NCI-H2081 (cell line): ENCODE measurements at places on chromosomes 16 and 17.

- no peak for DNase-seq
These were observed 302.7 kb upstream of the PMFBP1 start for GRCh38 chr16:72474501-72475123.

- no peak for DNase-seq
These were observed 41.4 kb upstream of the MMP2 start for GRCh38 chr16:55437625-55438024.

GRCh38 chr17:8467527-8467926 is 31.8 kb downstream of the NDEL1 start:
- no peak for DNase-seq

DNA sequence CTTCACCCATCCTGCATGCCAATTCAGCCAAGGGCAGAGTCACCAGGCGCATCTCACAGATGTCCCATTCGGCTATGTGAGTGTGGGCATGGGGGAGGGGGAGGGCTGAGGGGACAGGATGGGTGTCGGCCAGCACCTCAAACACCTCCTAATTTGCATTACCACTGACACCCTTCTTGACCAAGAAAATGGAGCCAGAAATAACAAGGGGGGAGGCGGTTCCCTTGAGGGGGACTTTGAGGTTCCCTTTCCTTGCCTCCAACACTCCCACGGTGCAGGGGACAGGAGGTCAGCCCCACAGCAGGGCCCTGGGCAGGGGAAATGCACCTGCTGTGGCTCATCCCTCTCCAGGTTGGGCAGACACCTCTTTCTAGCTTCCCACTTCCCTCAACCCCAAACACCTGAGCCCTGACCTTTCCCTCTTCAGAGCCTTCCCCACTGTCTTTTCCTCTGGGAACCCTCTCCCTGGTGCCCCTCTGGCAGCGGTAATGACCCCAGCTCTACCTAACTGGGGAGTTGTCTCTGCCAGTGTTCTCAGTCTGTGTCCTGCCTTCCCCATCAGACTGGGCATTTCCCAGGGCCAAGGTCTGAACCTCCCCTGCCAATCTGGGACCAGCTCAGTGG is 18.2 kb upstream of the TBX21 start:
- DNase-seq = no peak

DNA sequence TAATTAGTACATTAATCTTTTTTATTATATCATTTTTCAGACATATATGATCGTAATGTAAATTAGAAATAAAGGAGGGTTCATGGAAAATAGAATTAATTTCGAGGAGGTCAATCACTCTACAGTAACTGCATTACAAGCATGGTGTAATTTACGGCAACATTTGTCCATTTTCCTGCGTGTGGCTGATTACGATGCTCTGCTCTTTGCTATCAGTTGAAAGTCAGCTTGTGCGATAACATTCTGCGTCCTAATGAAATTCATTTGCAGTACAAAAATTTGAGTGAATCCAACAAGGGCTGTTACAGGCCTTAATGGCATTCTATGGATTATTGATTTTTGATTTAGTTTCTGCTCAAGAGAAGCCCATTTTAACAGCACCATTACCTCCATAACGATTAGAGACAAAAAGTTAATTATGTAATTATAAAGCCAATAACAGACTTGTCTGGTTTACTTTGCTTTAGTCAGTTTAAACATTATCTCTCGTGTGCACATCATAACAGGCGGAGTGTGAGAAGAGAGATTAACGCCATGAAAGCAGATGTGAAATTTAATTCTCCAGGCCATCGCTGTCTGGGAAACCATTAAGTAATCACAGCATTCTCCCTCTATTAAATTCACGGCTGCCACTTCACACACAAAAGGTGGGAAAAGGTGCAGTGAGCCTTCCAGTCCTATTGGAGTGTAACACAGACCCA is 256.4 kb upstream of the IRX3 start:
- DNase-seq = no peak

GRCh38 chr17:28570716-28571360 is 486 bp downstream of the PIGS start:
- peak; percentile 12 for DNase-seq

DNA sequence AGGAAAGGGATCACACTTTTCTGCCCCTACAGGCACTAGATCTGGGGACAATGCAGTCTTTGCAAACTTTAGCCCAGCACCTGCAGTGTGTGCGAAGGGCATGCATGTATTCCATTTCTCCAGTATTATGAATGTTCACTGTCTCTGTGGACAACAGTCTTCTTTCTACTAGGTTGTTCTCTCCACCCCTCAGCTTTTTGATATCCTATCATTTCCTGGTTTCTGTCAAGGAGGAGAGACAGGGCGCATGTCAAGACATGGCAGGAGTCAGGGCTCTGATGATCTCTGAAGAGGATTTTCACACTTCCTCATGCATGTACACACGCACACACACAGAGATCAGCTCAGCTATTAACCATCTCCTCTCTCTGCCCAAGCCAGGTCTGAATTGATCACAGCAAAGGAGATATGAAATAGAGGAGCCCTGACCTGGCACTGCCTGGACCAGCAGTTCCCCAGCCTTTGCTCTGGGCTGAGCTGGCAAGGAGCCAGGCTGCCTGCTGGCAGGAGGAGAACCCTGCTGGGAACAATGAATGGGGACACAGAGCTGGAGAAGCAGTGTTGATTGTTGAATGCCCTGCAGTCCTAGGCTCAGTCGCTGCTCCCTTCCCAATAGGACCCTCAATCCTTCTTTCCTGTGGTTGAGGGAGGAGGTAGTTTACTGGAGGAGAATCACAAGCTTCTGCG is 2.6 kb downstream of the GPR179 start:
- DNase-seq = peak; percentile 70

DNA sequence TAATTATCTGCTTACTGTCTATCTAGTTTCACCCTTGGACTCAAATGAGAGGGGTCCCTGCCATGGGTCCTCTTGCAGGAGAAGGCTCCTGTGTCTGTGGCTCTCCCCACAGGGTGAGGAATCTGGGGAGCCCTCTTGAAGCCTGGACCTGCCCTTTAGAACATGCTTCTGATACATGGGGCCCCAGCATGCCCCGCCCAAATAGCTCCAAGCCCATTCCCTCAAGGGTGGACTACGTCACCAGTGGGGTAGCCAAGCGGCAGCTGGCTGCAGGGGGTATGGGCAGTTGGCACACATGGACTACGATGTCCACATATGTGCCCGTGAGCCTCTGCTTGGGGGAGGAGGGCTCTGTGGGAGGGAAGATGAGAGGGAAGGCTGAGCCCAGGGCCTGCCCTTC is 39.3 kb downstream of the ARHGAP27 start:
- no peak for DNase-seq

DNA sequence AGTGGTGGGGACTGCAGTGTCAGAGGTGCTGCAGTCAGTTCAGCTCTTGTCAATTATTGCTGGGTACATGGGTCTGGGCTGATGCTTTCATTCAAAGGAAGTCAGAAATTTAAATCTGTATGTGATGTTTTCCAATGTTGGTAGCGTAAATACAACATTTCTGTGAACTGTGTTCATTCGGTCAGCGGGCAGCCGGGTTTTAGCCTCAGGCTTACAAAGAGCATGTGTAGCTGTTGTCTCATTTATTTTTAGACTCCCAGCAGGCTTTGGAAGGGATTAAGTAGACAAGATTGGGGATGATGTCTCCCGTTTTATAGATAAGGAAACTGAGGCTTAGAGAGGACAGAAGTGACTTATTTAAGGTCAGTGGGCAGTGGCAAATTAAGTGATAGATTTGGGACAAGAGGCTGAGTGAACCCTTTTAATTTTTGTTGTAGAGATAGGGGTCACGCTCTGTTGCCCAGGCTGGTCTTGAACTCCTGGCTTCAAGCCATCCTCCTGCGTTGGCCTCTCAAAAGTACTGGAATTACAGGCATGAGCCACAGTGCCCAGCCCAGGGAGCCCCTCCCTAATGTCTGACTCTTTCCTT is 8.1 kb downstream of the AQP8 start:
- DNase-seq = no peak

GRCh38 chr16:15502041-15502725 is 67.8 kb downstream of the BMERB1 start:
- no peak for DNase-seq

GRCh38 chr17:61221181-61221580 is 178.5 kb upstream of the TBX2 start:
- DNase-seq = no peak

GRCh38 chr17:64331366-64331765 is 59.3 kb downstream of the PECAM1 start:
- no peak for DNase-seq

GRCh38 chr16:50289950-50290764 is 23.8 kb downstream of the ADCY7 start:
- no peak for DNase-seq

GRCh38 chr17:64129515-64129764 is 504 bp downstream of the ERN1 start:
- no peak for DNase-seq

DNA sequence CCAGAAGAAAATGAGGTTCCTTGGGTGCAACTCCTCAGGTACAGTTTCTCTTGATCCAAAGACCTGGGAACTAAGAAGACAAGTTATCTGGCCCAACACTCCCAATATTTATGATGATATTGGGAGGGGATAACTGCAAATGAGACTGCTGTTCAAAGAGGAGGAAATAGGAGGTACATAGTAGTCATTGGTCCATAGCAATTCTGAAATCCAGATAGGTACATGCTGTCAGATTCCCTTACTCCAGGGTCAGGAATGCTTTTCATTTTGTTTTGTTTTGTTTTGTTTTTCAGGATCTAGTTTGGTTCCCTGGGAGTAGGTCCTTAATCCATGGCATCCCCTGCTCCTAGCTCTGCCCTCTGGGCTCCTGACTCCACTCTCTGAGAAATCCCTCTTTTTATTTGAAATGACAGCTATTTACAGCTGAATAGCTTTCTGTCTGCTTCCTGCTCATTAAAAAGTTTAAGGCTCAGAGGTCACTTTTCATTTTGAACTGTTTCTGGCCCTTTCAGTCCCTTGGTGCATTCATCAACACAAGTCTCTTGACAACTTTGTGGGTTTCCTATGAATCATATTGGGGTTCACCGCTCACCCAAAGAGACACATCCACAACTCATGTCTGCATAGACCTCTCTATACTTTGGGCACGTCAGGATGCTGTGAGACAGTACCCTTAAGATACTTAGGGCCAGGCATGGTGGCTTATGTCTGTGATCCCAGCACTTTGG is 110.2 kb upstream of the C17orf78 start:
- no peak for DNase-seq

- DNase-seq = no peak
These were observed 15.3 kb downstream of the RNF43 start for GRCh38 chr17:58402047-58402446.

GRCh38 chr17:8746501-8747236 is 2.0 kb upstream of the CCDC42 start:
- DNase-seq = no peak

- no peak for DNase-seq
These were observed 29.5 kb downstream of the PSME3IP1 start for GRCh38 chr16:57156351-57156703.

DNA sequence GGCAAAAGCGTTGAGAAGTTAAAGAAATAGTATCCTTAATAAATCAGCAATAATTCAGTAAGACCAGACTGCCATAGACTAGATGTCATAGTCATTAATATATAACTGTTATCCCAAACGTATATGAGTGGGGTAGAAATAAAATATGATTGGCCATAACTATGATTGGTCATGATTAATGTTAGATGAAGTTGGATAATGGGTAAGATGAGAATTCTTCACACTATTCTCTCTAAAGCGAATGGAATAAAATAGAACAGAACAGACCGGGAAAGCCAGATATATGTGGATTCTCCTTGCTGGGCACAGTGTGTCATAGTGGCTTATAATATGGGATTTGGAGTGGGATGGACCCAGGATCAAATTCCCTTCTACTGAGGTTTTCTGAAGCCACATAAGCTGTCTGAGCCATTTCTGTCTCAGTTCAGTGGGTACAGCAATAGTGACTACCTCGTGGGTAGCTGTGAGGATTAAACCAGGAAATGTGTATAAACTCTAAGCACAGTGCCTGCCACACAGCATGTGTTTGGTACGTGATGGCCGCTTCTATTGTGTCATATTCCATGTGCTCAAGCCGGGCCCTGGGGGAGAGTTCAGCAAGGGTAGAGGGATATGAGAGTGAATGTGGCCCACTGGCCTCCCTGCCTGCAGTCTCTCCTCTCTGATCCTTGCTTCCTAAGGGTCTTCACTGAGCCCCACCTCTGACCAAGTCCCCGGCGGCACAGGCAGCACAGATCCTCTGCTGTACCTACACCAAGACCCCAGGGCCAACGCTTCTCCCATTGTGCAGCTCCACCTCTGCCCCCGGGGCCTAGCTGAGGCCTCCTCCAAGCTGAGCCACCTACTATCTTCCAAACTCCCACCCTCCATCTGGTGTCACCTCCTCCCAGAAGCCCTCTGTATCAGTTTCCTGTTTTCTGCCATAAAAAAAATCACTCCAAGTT is 3.7 kb downstream of the CETP start:
- no peak for DNase-seq

DNA sequence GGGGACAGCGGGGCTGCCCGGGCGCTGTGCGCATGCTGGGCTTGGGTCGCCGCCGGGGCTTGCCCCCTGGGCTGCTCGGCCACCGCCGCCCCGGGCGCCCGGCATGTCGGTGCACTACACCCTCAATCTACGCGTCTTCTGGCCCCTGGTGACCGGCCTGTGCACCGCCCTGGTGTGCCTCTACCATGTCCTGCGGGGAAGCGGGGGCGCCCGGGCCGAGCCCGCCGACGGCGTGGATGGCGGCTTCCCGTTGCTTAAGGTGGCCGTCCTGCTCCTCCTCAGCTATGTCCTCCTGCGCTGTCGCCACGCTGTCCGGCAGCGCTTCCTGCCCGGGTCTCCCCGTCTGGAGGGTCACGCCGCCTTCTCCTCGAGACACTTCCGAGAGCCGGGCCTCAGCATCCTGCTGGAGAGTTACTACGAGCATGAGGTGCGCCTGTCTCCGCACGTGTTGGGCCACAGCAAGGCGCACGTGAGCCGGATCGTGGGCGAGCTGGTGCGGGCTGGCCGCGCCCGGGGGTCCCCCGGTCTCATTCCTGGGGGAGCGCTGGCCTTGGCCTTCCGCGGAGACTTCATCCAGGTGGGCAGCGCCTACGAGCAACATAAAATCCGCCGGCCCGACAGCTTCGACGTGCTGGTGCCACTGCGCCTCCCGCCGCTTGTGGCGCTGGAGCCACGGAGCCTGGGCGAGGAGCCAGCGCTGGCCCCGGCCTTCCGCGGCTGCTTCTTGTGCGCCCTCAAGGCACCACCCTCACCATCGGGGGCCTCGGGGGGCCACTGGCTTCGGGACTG is 789 bp downstream of the ITPRIPL2 start:
- DNase-seq = no peak

GRCh38 chr17:67417507-67417906 is 40.4 kb downstream of the PITPNC1 start:
- DNase-seq = no peak

GRCh38 chr17:45971698-45972141 is 27.3 kb upstream of the STH start:
- no peak for DNase-seq

- DNase-seq = no peak
These were observed 3.0 kb upstream of the TAC4 start for GRCh38 chr17:49850772-49851386.

- DNase-seq = peak; percentile 49
These were observed 13.0 kb downstream of the PITPNC1 start for GRCh38 chr17:67390006-67390645.

- peak; percentile 44 for DNase-seq
These were observed 2.5 kb downstream of the P2RX1 start for GRCh38 chr17:3913531-3914311.
